Activated naive CD4-positive, alpha-beta T cell treated with anti-CD3 and anti-CD28 coated beads for 36 hours (primary cell): ENCODE measurements at places on chromosomes 2 and 18.
A peak's percentile ranks its signal among the peaks of the same experiment; 100 is the strongest.

DNA sequence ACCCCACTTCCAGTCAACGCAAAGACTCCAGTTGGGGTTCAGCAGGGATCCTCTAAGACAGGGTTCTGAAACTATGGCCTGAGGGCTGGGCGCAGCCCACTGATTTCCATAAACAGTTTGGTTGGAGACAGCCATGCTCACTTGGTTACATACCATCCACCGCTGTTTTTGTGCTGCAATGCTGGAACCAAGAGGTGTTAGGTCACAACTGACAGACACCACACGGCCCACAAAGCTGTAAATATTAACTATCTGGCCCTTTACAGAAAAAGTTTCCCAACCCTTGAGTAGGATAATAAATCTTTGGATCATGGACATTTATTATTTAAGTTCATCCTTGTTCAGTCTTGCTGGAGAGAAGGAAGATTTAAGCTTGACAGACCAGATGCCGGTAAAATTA is 8.4 kb upstream of the CD226 start:
- DNase-seq, result peak; percentile 40

GRCh38 chr2:209988010-209988409 is 14.4 kb upstream of the RPE start:
- DNase-seq, result no peak

GRCh38 chr18:25300492-25300891 is 51.5 kb downstream of the ZNF521 start:
- DNase-seq, result no peak

DNA sequence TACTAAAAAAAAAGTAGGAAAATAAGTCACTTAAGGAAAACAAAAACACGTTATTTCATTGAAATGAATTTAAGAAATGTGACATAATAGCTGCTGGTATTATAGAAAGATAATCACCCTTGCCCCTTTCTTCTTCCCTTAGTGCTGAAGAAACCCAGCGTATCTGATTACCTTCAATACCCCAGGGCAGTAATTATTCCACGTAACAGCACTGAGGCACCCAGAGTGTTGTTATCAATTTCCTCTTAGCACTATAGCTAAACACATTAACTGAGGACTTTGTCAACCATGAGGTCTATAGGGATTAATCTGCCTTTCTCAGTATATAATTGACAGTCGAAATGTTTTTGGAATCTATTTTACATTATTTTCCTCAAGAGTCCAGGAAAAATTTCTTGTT is 180.0 kb upstream of the NXPH2 start:
- no peak for DNase-seq

GRCh38 chr2:230677201-230677946 is 35.3 kb upstream of the CAB39 start:
- no peak for DNase-seq

- no peak for DNase-seq
Measured at GRCh38 chr2:47631792-47632398, 151.1 kb upstream of the MSH6 start.

DNA sequence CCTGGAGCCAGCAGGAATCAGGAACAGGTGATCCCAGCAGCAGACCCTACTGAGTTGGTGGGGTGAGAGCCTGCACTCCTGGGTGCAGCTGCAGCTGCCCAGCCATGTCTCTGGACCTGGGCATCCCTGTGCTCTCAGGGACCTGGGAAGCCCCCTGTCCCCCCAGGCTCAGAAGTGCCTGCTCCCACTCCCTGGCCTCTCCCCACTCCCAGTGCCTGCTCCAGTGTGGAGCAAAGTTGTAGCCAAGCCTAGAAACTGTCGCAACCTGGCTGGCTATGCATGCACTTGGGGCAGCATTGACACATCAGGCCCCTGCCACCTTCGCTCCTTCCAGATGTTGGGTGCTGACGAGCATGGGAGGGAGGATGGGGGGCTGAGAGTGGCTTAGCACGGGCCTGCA is 1124.7 kb upstream of the ACVR2A start:
- DNase-seq, result no peak

DNA sequence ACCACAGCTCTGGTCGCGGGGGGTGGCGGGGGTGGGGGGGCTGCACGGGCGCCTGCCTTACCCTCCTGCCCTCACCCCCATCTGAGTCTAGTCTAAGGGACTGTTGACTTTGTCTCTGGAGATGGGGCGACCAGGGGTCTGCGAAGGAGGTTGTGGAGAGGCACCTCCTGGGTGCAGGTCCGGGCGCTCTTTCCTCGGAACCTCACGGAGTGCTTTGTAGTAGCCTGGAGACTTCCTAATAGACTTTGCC is 141.3 kb downstream of the MEIS1 start:
- DNase-seq, result no peak

DNA sequence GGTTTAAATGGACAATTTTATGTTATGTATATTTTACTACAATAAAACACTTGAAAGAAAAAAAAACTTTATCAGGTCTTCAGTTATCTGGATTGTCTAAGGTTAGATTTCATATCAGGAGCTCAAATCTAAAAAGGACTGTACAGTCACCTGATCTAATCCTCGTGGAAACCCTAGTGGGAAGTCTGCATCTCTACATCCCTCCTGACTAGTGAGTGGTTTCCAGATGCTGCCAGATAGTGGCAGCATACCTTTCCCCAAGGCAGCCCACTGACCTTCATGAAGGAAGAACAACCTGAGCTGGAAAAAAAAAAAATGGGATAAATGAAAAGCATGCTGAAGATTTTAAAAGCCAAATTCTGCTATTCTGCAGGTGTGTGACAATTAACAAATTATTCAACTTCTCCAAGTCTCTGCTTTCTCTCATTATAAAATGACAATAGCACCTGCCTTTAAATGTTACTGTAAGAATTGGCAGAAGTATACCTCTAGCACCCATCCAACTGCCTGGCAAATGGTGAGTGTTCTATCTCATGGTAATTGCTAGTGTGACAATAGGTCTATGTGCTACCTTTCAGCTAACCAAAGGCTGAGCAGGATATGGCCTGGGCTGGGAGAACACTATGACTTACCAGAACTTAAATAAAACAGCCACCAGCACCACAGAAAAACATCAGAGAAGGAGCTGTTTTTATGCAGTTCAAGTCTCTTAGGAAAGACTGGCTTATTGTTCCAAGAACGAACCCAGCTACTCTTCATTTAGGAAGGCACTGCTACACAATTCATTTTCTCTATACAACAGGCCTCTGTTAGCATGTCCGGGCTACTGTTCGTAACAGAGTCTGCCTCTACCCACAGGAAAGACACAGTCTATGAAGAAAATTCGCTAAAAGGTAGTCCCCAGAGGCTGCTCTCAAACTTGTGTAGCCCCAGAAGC is 8.6 kb downstream of the CLASP1 start:
- no peak for DNase-seq

GRCh38 chr2:145860083-145860482 is 1340.2 kb upstream of the ZEB2 start:
- no peak for DNase-seq

DNA sequence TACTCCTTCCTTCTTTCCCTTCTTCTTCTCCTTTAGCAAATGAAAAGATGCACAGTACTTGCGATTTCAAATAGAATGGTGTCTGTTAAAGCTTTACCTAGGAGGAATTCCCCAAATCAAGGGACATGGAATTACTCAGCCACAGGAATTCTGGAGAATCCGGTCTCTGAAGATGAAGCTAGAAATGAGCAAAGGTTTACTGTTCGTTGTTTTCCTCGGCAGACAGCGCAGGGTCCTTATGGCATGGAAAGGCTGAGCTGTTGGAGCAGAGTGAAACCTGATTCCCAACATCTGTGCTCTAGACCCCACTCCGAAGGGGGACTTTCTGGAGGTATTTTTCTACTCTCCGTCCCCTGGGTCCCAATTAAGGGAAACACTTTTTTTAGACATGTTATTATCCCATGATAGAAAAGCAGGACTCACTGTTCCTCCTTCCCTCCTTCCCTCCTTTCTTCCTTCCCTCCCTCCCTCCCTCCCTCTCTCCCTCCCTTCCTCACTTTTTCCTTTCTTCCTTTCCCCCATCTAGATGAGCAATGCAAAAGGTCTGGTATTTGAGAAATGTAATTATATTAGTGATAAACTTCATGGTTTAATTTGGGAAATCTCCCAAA is 47.1 kb downstream of the CDCA7 start:
- no peak for DNase-seq

DNA sequence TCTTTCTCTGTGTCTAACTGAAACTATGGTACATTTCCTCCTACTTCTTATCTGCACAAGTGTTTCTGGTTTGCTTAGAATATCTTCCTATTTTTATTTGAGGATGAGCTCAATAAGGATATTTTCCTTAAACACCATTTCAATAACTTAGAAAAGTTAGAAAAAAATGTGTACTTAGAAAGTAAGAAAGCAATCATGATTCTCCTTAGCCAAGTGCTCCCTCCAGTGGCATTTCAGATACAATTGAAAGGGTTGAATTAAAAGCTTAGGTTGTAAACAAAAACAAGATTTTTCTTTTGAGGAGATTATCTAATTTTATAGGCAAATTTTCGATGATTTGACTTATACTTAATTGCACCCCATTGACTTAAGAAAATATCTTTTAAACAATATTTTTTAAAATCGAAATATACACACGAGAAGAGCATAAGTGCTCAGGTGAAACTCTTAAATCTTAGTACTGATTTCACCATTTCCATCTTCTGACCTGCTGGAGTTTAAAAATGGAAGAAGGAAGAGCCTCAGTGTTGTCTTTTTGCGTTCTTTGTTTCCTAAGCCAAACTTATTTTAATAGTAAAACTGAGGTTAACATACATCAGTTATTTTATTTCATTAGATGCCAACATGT is 26.9 kb downstream of the C18orf63 start:
- DNase-seq, result peak; percentile 56

DNA sequence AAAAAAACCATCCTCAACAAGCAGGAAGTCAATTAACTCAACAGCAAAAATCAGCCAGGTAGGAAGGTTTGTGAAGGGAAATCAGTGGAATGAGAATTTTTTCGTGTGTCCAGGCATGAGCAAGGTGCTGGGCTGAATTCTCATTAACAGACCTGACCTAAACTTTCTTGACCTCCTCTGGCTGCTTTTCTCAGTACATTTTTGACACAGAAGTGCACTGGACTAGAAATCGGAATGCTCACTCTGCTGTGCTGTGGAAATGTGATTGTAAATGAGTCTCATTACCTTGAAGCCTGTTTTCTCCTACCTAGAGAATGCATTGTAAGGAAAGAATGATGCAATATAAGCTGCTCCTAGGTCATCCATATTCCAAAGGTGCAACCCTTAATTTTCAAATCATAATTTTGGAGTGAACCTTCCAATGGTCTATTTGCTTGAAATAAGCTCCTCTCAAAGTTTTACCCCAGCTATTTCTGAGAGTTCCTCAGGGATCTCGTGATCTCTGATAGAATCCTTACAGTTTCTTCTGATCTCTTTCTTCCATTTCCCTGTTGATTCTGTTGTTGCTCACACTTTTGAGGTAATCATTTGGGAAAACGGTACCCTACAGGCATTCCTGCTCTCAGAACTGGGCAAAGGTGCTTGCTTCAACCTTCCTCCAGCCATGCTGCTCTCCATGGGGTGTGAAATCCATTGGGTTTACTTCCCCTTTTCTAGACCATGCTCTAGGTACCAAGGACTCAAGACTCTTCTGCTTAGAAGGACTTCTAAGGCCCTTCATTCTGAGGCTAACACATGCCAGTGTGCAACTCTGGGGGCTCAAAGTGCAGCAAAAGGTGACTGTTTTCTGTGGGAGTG is 104.9 kb upstream of the ITPRID2 start:
- DNase-seq, result no peak

DNA sequence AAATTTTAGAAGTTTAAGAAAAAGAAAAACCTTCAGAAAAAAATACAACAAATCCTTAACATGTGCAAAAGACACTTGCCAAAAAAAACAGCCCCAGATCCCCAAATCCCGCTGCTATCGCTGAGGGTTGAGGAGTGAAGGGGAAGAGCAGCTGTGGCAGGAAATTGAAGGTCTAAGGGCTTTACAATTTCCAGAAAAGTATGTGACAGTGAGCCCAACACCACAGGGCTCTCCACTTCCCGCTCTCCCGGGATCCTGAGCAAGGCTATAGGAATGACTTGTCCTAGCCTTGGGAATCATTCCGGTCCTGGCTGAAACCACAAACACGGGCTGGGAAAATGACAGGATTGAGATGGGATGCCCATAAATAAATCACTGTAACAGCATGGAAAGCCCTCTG is 191.4 kb downstream of the TMEM163 start:
- no peak for DNase-seq

- DNase-seq, result no peak
Measured at GRCh38 chr2:102735416-102736109, 26.3 kb upstream of the TMEM182 start.

- DNase-seq, result no peak
Measured at GRCh38 chr2:45936623-45936979, 285.1 kb downstream of the PRKCE start.

DNA sequence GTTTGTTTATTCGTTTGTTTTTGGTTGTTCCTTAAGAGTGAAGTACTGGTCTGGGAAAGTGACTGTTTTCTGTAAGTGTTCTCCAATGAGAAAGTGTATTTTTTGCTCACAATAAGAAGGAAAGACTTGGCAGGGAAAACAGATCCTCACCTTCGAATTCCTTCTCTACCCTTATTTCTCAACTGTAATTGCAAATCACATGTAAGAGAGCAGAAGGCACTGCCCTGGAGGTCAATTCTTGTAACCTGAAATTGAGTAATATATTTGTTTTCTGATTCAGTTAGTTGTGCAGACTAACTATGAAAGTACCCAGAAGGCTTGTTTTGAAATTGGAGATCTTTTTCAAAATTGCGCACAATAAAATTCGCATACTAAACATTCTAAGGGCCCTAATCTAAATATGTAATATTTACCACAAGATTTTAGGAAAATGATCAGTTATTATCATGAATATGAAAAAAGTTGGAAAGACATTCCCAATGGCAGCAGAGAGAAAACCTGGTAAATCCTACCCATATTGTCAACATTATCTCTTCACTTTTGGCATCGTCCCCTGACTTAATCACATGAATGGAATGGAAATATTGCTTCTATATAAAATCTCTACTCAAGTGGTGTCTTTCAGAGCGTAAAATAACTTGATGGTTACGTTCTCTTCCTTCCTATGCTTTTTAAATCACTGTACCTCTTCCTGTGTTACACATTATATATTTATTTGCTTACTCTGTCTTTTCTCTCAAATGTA is 24.1 kb downstream of the TFPI start:
- DNase-seq, result no peak

GRCh38 chr2:37688771-37689468 is 17.5 kb upstream of the CDC42EP3 start:
- DNase-seq, result no peak

- DNase-seq, result no peak
Measured at GRCh38 chr18:48612511-48612910, 73.7 kb downstream of the CTIF start.

DNA sequence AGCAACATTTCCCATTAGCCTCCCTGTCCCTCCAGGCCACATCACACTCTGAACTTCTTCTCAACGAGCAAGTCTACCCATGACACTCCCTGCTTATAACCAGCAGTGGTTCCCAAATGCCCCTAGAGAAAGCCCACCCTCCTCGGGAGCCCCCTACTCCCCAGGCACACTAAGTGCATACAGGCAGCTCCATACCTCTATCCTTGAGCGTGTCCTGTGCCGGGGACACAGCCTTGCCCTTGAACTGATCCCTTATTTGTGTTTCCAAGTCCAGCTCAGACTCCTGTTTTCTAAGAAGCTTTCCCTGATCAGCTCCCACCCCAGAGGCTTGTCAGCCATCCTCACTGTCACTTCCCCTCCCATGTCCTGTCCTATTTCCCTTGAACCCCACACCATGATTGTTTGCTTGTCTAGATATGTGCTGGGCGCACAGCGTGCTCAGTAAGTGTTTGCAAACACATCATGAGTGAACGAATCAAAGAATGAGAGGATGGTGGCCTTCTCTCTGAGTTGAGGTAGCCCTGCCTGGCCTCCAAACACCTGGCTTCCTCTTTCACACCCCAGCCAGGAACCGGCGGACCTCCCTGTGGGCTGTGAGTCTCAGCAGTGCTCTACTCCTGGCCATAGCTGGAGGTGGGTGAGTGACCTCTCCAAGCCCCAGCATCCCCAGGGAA is 2.1 kb downstream of the TEX51 start:
- no peak for DNase-seq
